Coronary artery (tissue), 2 donors: ENCODE measurements at places on chromosomes 7 and 10.

GRCh38 chr10:117408436-117409384 is 33.5 kb upstream of the PDZD8 start:
- DNase-seq = no peak

DNA sequence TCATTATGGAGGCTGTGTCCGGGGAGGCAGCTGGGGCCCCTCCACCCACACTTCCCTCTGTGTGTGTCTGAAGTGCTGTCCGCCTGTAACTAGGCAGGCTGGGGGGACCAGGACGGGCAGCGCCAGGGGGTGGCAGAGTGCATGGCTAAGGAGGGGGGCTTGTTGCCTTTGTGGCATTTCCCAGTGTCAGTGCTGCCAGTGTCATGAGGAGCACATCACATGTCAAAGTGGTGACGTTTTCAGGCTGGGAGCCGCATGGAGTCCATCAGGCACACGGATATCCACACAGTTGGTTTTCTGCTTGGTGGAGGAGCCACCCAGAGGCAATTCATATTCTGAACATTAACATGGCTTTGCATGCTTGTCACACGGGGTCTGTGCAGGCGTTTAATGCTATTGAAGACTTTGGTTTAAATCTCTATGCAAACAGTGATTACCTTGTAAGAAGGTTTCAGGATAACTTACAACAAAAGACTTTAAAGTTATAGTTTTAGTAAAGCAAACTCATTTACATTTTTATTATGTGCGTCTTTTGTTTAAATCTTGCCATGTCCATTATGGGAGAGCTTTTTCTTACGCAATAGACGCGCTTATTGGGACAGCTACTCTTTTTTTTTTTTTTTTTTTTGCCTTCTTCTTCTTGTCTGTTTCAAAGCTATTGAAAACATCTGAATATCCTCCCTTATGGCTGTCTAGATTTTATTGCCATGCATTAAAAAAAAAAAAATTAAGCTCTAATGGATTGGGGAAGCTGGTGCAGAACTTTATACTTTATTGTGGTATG is 52.9 kb downstream of the C10orf67 start:
- no peak for DNase-seq

GRCh38 chr10:102299873-102300272 is 54.5 kb downstream of the GBF1 start:
- DNase-seq = no peak

GRCh38 chr10:10987111-10987510 is 30.6 kb upstream of the CELF2 start:
- DNase-seq = no peak

GRCh38 chr7:143237366-143237765 is 15.5 kb downstream of the TAS2R40 start:
- no peak for DNase-seq

- DNase-seq = no peak
These were observed 520.0 kb downstream of the PARD3 start for GRCh38 chr10:34295142-34295548.

GRCh38 chr7:110095372-110096052 is 995.4 kb upstream of the LRRN3 start:
- DNase-seq = no peak

GRCh38 chr7:94056796-94057207 is 52.6 kb upstream of the BET1 start:
- no peak for DNase-seq

DNA sequence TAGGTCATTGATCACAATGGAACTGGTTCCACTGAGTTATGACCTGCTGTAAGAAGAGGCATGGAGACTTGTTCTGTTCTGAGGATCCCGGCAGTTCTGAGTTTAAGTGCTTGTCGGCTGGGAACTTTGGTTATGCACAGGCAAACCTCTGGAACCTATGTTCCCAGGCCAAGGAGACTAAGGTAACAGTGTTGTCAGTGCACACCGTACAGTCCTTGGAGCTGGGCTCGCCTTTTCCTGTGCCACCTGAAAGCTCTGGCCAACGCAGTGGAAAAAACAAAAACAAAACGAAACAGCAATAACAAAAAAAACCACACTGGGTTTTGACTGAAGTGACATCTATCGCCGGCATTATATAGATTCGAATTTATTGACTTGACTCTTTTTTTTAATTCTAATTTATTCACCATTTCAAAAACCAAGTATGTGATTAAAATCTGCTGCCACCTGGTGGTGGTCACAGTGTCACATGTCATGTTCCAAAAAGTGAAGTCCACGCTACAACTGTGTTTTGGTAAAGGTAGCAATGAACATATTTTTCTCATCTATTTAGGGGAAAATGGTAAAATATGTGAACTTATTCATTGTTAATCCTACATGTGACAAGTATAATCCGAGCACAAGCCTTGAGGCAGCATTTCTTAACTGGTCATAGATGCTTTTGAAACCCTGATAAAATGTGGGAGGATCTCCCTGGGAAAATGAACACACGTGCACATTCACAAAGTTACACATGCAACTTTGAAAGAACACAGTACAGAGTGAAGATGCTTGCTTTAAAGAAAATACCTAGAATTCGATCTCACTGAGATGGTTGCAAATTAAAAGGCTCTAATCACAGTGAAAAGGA is 113.8 kb upstream of the PPP2R2D start:
- peak; percentile 22 for DNase-seq

- DNase-seq = no peak
These were observed 13.0 kb downstream of the ADAM8 start for GRCh38 chr10:133263674-133264073.

- DNase-seq = no peak
These were observed 163.1 kb upstream of the NPVF start for GRCh38 chr7:25391295-25391861.

- peak; percentile 75 for DNase-seq
These were observed 13.7 kb upstream of the WAPL start for GRCh38 chr10:86535132-86535882.

- no peak for DNase-seq
These were observed 301.9 kb downstream of the SUGCT start for GRCh38 chr7:40436710-40437109.

GRCh38 chr10:97823734-97824133 is 25.9 kb upstream of the GOLGA7B start:
- no peak for DNase-seq

GRCh38 chr10:132926070-132926469 is 16.3 kb downstream of the CFAP46 start:
- DNase-seq = no peak

GRCh38 chr7:156184164-156184563 is 371.9 kb upstream of the SHH start:
- no peak for DNase-seq

DNA sequence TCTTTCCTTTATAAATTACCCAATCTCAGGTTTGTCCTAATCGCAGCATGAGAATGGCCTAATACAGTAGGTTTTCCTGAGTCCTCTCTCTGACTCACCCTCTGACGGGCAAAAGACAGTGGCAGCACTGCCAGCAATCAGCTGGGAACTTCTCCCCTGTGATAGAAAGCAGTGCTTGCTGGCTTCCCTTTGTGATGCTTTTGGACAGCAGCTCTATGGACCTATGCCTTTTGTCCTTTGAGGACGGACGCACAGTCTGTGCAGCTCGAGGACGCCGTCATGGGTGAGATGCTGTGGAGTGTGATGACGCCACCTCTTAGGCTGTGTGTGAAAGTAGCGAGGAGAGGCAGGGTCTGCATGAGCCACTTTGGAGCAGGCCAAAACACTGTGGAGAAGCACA is 68.8 kb downstream of the KIAA1217 start:
- DNase-seq = no peak

DNA sequence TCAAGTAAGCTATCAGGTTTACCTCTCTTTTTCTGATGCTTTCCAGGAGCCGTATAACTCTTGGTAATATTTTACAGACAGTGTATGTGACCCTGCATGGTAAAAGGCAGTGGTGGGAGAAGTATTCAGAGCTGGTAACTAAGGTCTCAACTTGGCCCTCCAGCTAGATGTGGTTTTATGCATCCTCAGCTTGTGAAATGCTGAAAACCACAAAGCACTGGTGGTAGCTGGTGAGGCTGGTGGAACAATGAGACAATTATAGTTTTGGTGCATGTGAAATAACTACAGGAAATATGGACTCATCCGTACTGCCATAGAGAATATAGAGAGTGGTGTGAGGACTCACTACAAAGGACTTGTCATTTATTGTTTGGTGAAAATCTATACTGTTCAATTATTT is 383.0 kb upstream of the PCDH15 start:
- no peak for DNase-seq

DNA sequence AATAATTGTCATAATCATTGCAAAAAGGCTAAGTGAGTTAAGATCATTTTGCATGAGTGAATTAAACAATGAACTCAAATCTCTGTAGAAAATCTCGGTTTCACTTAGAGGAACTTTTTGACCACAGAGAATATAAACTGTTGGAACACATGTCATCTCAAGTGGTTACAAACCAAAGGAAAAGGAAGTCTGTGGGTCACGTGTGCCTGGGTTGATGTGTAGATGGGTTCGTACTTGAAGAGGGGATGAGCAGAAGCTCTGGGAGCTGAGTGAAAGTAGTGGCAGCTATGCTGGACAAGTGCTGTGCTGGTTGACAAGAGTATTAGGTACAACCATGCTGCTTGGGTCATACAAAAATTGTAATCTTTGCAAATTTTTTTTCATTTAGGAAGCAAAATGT is 35.0 kb downstream of the GLRX3 start:
- no peak for DNase-seq

GRCh38 chr10:44969854-44970253 is 8.8 kb downstream of the DEPP1 start:
- DNase-seq = no peak

GRCh38 chr10:5047912-5048628 is 44.4 kb upstream of the AKR1C2 start:
- no peak for DNase-seq

GRCh38 chr7:52689912-52690311 is 345.5 kb upstream of the POM121L12 start:
- DNase-seq = no peak

DNA sequence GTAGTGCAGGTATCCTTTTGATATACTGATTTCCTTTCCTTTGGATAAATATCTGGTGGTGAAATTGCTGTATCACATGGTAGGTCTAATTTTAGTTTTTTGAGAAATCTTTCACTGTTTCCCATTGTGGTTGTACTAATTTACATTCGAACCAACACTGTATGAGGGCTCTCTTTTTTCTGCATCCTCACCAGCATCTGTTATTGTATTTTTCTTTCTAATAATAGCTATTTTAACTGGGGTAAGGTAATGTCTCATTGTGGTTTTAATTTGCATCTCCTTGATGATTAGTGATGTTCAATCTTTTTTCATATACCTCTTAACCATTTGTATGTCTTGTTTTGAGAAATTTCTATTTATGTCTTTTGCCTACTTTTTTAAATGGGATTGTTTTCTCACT is 335.4 kb upstream of the MTPN start:
- no peak for DNase-seq

DNA sequence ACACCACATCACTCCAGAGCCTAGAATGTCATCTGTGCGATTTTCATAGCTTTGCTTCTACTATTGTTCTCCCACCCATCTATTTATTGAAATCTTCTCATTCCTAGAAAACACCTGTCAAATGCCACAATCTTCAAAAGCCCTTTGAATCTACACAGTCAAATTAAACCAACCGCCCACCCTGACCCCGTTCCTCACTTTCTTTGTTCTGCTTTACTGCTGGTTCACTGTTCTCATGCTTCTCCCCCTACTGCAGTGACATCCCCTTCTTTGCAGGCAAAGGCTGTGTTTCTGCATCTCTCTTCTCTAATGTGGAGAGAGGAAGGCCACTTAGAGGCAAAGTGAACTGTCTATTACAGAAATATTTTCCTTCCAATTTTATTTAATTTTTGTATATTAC is 152.4 kb upstream of the NEBL start:
- no peak for DNase-seq

- DNase-seq = no peak
These were observed 54.5 kb downstream of the WDR37 start for GRCh38 chr10:1110674-1111119.

GRCh38 chr10:92203919-92204623 is 86.8 kb downstream of the CPEB3 start:
- no peak for DNase-seq

- no peak for DNase-seq
These were observed 105.5 kb downstream of the MYOF start for GRCh38 chr10:93376372-93377293.
